ENCODE measurements at places on chromosomes 3 and 15.
A peak's percentile ranks its signal among the peaks of the same experiment; 100 is the strongest.

- no peak for ATAC-seq
These were observed 44.5 kb upstream of the C3orf80 start for GRCh38 chr3:160180581-160181216.

- no peak for ATAC-seq
These were observed 38.3 kb upstream of the DCUN1D1 start for GRCh38 chr3:183018421-183019192.

DNA sequence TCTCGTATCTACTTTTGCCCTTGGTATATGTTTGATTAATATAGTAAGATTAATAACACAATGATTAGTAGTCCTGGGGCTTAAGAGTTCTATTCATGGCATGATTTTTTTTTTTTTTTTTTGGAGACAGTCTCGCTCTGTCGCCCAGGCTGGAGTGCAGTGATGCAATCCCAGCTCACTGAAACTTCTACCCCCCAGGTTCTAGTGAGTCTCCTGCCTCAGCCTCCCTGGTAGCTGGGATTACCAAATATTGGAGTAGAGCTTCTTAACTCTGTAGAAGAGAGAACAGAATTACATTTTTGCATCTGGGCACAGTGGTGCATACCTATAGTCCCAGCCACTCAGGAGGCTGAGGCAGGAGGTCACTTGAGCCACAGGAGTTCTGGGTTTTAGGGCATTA is 58.9 kb downstream of the RAB7A start:
- ATAC-seq: peak; percentile 48

- ATAC-seq: no peak
These were observed 101.9 kb downstream of the SERPINI1 start for GRCh38 chr3:167837466-167837865.

GRCh38 chr3:196222876-196223595 is 6.7 kb downstream of the SLC51A start:
- no peak for ATAC-seq

DNA sequence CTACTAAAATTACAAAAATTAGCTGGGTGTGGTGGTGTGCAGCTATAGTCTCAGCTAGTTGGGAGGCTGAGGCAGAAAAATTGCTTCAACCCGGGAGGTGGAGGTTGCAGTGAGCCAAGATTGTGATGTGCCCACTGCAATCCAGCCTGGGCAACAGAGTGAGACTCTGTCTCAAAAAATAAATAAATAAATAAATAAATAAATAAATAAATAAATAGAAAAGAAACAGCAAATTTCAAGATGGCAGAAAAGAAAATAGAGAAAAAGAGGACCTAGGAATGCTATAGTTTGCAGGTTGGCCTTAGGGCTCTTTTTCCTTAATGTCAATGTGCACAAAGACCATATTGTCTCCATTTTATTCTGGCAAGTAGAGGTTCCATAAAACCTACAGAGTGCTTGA is 28.2 kb downstream of the IQCF6 start:
- no peak for ATAC-seq

GRCh38 chr3:74443102-74443501 is 171.4 kb downstream of the CNTN3 start:
- no peak for ATAC-seq
